ENCODE measurements at places on chromosomes 12 and 14.

DNA sequence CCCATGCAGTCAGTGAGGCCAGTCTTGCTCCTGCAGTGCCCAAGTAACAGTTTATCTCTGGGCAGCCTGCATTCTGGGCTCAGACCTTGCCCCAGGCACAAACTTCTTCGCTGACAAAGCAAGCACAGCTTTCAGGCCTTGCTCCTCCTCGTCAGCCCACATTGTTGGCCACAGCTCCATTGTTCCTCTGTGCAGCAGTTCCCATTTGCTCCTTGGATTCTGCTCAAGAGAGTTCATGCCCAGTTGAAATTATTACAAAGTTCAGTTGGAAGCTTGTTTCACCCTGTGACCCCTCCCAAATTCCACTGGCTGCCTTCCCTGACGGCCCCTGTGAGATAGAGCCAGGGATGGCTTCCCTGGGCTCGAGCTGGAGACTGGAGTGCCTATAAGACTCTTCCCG, 163.4 kb upstream of the DDHD1 start:
- no peak overlapping the region for H3K4me3 ChIP-seq
- no peak for DNase-seq
- no peaks in the 10 kb centered on the region for H3K27me3 ChIP-seq
- no peaks in the 10 kb centered on the region for H3K36me3 ChIP-seq
- H3K4me1 ChIP-seq, result no peaks in the 10 kb centered on the region

- no peak for DNase-seq
- H3K27me3 ChIP-seq, result no peaks in the 10 kb centered on the region
- H3K4me3 ChIP-seq, result no peak overlapping the region
- H3K36me3 ChIP-seq, result peaks cover 12% of the 10 kb centered on the region
- H3K27ac ChIP-seq, result no peak overlapping the region
- no peaks in the 10 kb centered on the region for H3K4me1 ChIP-seq
Measured at GRCh38 chr14:69096781-69097475, 56.0 kb downstream of the DCAF5 start.

DNA sequence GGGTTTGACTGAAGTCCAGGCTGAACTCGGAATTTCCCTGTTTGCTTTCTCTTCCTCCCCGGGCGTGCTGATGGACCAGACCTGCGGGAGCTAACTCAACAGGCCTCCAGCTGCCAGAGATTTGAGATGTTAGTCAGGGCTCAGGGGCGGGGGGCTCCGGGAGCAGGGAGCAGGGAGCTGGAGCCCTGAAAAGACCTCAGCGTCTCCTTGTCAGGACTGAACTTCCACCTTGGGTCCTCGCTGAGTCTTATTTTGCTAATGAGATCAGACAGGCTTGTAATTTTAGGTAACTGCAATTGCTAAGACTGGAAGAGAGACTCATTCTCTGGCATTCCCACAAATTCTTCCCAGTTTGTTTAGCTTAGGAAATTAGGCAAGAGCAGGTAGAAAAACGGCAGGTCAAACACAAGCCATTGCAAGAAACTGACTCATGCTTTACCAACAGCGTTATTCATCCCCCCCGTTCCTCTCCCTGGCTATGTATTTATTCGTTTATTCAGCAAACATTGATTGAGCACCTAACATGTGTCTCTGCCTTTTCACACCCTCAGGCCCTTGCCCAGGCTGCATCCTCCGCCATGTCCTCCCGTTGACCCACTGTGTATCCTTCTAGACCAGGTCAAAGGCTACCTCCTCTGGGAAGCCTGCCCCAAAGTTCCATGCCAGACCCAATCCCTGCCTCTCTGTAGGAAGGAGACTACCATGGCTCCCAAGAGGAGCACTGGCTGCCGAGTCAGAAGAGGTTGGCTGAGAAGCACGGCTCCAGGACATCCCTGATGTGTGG, 80.4 kb upstream of the DIO3 start:
- H3K27ac ChIP-seq, result no peak overlapping the region
- no peak overlapping the region for H3K4me3 ChIP-seq
- no peaks in the 10 kb centered on the region for H3K27me3 ChIP-seq
- no peak for DNase-seq
- no peaks in the 10 kb centered on the region for H3K4me1 ChIP-seq

DNA sequence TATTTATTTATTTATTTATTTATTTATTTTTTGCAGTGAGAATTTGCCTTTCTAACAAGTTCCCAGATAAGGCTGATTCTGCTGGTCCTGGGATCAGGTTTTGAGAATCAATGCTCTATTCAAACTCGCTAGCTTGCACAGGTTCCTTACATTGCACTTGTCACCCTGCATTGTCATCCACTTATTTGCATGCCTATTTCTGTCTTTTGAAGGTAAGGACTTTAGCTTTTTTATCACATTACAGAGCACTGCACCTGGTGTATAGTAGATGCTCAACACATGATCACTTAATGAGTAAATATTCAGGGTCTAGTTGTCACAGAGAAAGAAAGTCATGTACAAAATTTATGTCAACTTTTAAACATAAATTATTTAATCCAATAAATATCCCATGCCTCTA, 219.7 kb upstream of the BTG1 start:
- no peaks in the 10 kb centered on the region for H3K36me3 ChIP-seq
- no peak for DNase-seq
- no peaks in the 10 kb centered on the region for H3K27me3 ChIP-seq
- no peak overlapping the region for H3K27ac ChIP-seq

DNA sequence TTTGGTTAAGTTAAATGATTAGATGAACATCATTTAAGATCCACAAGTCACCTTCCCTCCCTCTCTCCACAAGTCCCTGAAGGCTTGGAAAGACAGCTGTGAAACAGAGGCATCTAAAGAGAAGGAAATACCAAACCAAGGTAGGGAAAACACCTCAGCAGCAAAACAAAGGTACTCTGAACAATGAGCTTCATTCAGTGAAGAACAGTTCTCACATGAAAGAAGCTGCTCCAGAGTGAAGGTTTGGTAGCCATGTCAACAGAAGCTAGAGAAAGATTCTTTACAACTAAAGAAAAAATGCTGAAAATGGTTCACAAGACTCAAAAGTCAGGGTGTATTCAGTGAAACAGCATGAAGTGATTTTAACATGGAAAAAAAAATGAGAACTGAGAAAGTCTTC, 69.4 kb downstream of the FGD6 start:
- no peaks in the 10 kb centered on the region for H3K4me1 ChIP-seq
- H3K4me3 ChIP-seq, result no peak overlapping the region
- no peak for DNase-seq
- H3K27ac ChIP-seq, result no peak overlapping the region
- no peaks in the 10 kb centered on the region for H3K27me3 ChIP-seq
- H3K36me3 ChIP-seq, result peaks cover 3% of the 10 kb centered on the region

DNA sequence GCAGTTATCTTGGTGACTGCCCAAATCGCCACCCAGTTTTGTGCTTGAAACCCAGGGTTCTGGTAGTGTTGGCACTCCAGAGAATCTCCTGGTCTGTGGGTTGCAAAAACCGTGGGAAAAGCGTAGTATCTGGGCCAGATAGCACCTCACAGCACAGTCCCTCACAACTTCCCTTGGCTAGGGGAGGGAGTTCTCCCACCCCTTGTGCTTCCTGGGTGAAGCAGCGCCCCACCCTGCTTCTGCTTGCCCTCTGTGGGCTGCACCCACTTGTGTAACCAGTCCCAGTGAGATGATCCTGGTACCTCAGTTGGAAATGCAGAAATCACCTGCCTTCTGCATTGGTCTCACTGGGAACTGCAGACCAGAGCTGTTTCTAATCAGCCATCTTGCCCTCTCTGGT, 16.4 kb downstream of the CLEC2D start:
- no peak for DNase-seq
- H3K27ac ChIP-seq, result no peak overlapping the region
- H3K36me3 ChIP-seq, result peaks cover 31% of the 10 kb centered on the region
- no peaks in the 10 kb centered on the region for H3K4me1 ChIP-seq
- no peaks in the 10 kb centered on the region for H3K27me3 ChIP-seq

DNA sequence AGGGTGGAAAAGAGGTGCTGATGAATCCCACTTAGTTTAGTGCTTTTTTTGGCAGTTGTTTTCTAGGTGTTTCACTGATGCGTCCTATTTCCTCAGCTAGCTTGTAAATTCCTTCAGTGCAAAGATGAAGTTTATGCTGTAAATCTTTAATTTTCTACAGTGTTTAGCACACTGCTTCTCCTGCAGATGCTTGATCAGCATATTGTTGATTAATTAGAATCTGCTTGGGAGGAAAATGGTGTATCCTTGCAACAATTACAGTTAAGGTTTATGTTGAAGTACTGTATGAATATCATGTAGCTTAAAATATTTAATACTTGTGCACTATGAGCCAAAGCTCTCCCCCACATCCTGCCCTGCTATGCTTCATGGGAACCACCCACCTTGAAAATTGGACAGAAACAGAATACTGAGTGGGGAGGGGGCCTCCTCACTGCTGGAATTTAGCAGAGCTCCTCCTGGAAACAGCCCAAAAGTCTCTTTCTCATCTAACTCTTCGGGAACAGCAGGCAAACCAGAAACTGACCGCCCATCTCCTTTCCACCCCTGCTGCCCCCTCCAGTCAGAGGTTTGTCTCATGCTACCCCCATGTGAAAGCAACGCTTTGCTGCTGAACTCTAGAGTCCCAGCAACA, 20.3 kb upstream of the DHRS4 start:
- no peak overlapping the region for H3K27ac ChIP-seq
- peaks cover 7% of the 10 kb centered on the region for H3K4me1 ChIP-seq
- no peaks in the 10 kb centered on the region for H3K36me3 ChIP-seq
- no peaks in the 10 kb centered on the region for H3K27me3 ChIP-seq
- DNase-seq, result no peak

DNA sequence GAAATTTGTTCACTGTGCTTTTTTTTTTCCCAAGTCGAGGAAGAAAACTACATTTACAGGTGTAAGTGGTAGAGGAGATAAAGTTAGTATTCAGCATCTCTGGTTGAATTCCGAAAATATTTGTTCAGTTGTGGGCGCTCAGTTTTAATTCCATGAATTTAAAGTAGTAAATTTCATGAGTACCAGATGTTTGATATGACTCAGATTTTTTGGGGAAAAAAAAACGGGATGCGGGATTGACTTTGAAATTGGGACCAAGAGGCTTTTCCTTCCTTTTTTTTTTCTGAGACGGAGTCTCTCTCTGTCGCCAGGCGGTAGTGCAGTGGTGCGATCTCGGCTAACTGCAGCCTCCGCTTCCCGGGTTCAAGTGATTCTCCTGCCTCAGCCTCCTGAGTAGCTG, 1.6 kb downstream of the TULP3 start:
- H3K27me3 ChIP-seq, result no peaks in the 10 kb centered on the region
- H3K36me3 ChIP-seq, result peaks cover 5% of the 10 kb centered on the region
- peaks cover 11% of the 10 kb centered on the region for H3K4me1 ChIP-seq

DNA sequence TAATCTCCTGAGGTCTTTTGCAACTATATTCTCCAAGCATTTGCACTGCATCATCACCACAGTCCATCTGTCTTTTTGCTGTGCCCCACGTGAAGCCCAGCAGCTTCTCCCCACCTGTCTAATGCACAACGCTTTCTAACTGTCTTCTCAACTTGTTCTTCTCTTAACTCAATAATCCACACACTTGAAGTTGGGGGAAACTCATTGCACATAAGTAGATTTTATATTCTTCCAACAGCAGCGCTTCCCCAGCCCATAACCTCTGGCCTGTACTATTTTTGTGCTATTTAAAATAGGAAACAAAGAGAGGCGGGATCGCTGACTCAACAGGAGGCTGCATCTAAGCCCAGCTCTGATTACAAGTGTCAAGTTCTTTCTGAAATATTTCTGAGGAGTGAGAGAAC, 226.7 kb downstream of the GXYLT1 start:
- peaks cover 27% of the 10 kb centered on the region for H3K4me1 ChIP-seq
- H3K36me3 ChIP-seq, result no peaks in the 10 kb centered on the region
- DNase-seq, result no peak
- no peak overlapping the region for H3K27ac ChIP-seq
- no peak overlapping the region for H3K4me3 ChIP-seq
- no peaks in the 10 kb centered on the region for H3K27me3 ChIP-seq

- H3K36me3 ChIP-seq, result no peaks in the 10 kb centered on the region
- DNase-seq, result no peak
- H3K4me1 ChIP-seq, result peaks cover 13% of the 10 kb centered on the region
- peak overlapping the region; percentile 76 for H3K27ac ChIP-seq
- H3K27me3 ChIP-seq, result no peaks in the 10 kb centered on the region
Measured at GRCh38 chr12:50402264-50403000, 1.7 kb downstream of the LARP4 start.

DNA sequence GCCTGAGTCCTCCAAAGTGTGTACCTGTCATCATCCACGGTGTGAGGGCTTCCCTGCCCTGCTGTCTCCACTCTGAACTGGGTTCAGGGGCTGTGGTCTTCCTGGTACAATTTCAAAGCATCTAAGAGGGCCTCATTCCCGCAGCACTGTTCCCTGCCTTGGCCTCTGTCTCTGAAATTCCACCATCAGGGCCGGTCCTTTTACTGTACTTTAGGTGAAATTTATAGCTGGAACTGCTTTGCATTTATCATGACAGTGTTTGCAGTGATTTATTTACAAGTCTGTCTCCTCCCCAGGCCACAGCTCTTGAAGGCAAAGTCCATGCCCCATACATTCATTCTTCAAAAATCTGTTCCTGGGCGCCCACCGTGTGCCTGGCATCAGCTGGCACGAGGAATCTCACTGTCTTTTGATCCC, 36.9 kb upstream of the NCOR2 start:
- H3K36me3 ChIP-seq, result no peaks in the 10 kb centered on the region
- no peak overlapping the region for H3K27ac ChIP-seq
- no peak for DNase-seq
- H3K4me3 ChIP-seq, result no peak overlapping the region
- H3K4me1 ChIP-seq, result peaks cover 9% of the 10 kb centered on the region

- H3K4me1 ChIP-seq, result no peaks in the 10 kb centered on the region
- no peak overlapping the region for H3K4me3 ChIP-seq
- no peak for DNase-seq
Measured at GRCh38 chr12:102992297-102992696, 34.8 kb downstream of the ASCL1 start.

- DNase-seq, result no peak
- peak overlapping the region; percentile 37 for H3K27ac ChIP-seq
- peaks cover 93% of the 10 kb centered on the region for H3K4me1 ChIP-seq
- no peaks in the 10 kb centered on the region for H3K27me3 ChIP-seq
- H3K4me3 ChIP-seq, result no peak overlapping the region
Measured at GRCh38 chr12:54389607-54390175, 5.2 kb upstream of the ZNF385A start.

- no peak overlapping the region for H3K4me3 ChIP-seq
- DNase-seq, result no peak
- H3K27me3 ChIP-seq, result no peaks in the 10 kb centered on the region
- H3K27ac ChIP-seq, result no peak overlapping the region
- H3K36me3 ChIP-seq, result no peaks in the 10 kb centered on the region
Measured at GRCh38 chr12:47710278-47710677, 4.4 kb upstream of the RPAP3 start.

GRCh38 chr12:98238515-98239130, 276.8 kb upstream of the TMPO start:
- no peak overlapping the region for H3K27ac ChIP-seq
- H3K36me3 ChIP-seq, result no peaks in the 10 kb centered on the region
- DNase-seq, result no peak
- no peaks in the 10 kb centered on the region for H3K4me1 ChIP-seq
- H3K27me3 ChIP-seq, result no peaks in the 10 kb centered on the region

- H3K36me3 ChIP-seq, result no peaks in the 10 kb centered on the region
- no peaks in the 10 kb centered on the region for H3K4me1 ChIP-seq
- DNase-seq, result no peak
- H3K4me3 ChIP-seq, result no peak overlapping the region
Measured at GRCh38 chr12:94962670-94963069, 40.8 kb downstream of the NDUFA12 start.
